Stomach (tissue), 19 donors: ENCODE measurements at places on chromosomes 6 and 20. TPM values are rescaled to one million over a fixed set of nuclear protein-coding genes. Genes with fewer than 3 reads are reported as not detected.

Gene CLPSL1
- not detected for polyA plus RNA-seq

Gene SGK2
- polyA plus RNA-seq, result 19.2 TPM

DNA sequence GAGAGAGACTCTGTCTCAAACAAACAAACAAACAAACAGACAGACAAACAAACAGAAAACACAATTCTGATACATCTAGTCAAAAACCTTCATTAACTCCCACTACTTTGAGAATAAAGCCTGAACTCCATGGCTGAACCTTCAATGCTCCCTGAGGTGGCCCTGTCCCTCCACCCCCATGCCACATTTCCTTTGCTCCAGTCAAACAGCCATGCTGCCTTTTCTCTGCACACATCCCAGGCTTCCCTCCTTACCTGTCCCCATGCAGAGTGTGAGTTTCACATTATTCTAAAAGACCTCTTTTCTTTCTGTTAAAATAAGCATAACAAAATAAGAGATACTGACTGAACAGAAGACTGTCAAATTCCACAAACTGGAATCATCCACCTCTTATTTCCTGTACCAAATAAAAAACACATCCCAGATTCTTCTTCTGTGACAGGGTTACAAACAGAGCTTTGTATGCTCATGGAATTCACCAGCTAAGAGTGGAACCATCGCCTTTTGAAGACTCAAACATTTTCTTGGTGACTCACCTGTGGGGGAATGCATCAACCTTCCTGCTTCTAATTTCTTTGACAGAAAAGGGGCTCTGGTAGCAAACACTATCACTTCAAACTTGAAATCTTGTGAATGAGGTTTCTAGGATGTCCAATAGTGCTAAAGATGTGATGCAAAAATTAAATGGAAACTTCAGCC, 71.0 kb upstream of the SLC22A16 start:
- no peak overlapping the region for H3K4me3 ChIP-seq
- DNase-seq, result no peak
- H3K27ac ChIP-seq, result no peak overlapping the region
- no peaks in the 10 kb centered on the region for H3K27me3 ChIP-seq
- no peaks in the 10 kb centered on the region for H3K36me3 ChIP-seq
- peaks cover 20% of the 10 kb centered on the region for H3K4me1 ChIP-seq

- no peak for DNase-seq
- no peak overlapping the region for H3K4me3 ChIP-seq
- no peak overlapping the region for H3K27ac ChIP-seq
- H3K27me3 ChIP-seq, result no peaks in the 10 kb centered on the region
These were observed 11.6 kb downstream of the PDSS2 start for GRCh38 chr6:107447663-107448216.

- H3K27me3 ChIP-seq, result no peaks in the 10 kb centered on the region
- no peaks in the 10 kb centered on the region for H3K36me3 ChIP-seq
- H3K4me1 ChIP-seq, result peaks cover 23% of the 10 kb centered on the region
These were observed 49.4 kb downstream of the ERMARD start for GRCh38 chr6:169800668-169801395.

DNA sequence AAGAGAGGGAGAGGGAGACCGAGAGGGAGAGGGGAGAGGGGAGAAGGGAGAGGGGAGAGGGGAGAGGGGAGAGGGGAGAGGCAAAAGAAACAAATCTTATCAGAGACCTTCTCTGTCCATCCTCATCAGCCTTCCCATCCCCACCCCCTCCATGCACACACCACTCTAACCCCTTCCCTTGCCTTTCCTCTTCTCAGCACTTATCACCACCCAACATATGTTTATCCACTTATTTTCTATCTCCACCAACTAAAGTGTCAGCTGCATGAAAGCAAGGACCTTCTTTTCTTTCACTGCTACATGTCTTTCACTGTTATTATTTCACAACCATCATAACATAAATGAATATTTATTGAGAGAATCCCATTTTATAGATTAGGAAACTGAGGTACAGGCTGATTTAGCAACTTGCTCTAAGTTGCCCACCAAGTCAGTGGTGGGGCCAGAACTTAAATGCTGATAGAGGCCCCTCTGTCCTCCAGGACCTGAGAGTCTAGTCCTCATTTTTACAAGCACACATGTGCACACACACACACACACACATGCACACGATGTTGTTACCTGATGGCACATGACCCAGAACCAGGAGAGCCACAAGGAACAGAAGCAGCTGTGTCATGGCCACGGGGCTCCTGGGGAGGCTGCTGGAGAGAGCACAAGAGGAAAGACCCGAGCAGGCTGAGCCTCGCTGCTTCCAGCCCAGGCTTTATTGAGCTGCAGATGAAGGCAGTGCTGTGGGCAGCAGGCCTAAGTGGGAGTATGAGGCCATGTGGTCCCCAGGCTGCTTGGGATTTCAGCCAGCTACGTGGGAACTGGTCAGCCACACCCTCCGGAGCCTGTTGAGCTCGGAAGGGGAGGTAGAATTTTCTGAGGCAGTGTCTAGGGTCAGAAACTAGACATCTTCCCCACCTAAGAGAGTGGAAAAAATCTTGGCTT, 2.3 kb downstream of the DEFB124 start:
- H3K36me3 ChIP-seq, result no peaks in the 10 kb centered on the region
- no peak overlapping the region for H3K4me3 ChIP-seq
- H3K27me3 ChIP-seq, result peaks cover 40% of the 10 kb centered on the region
- DNase-seq, result no peak
- no peak overlapping the region for H3K27ac ChIP-seq
- peaks cover 14% of the 10 kb centered on the region for H3K4me1 ChIP-seq

DNA sequence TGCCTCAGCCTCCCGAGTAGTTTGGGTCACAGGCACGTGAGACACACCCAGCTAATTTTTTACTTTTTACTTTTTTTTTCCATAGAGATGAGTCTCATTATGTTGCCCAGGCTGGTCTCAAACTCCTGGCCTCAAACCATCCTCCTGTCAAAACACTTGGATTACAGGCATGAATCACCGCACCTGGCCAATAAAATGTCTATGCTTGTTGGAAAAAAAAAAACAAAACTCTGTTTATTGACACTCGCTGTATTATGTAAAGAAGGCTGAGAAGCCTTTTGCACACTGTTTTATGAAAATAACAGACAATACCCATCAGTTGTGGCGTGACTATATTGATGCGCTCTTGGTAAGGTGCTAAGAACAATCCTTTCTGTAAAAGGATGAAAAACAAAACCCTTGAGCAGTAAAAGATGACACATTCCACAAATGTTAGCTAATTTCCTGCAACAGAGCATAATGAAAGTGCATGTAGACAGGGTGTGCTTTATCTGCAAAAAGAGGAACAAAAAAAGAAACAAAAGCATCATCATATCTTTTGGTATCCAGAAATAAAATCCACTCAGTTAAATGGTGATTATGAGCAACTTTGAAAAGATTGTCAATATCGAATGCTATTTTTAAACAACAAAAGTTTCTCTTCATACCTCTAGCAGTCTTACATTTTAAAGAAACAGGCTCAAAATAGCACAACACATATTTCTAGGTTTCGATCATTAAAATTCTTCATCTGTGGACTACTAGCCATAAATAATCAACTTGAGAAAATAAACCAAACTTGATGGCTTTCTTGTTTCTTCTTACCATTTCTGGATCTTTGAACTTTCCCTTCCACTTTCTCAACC, 108.3 kb upstream of the PHACTR1 start:
- H3K4me3 ChIP-seq, result no peak overlapping the region
- no peaks in the 10 kb centered on the region for H3K27me3 ChIP-seq
- H3K27ac ChIP-seq, result no peak overlapping the region
- no peaks in the 10 kb centered on the region for H3K36me3 ChIP-seq

Gene SPATS1
- polyA plus RNA-seq, result not detected

DNA sequence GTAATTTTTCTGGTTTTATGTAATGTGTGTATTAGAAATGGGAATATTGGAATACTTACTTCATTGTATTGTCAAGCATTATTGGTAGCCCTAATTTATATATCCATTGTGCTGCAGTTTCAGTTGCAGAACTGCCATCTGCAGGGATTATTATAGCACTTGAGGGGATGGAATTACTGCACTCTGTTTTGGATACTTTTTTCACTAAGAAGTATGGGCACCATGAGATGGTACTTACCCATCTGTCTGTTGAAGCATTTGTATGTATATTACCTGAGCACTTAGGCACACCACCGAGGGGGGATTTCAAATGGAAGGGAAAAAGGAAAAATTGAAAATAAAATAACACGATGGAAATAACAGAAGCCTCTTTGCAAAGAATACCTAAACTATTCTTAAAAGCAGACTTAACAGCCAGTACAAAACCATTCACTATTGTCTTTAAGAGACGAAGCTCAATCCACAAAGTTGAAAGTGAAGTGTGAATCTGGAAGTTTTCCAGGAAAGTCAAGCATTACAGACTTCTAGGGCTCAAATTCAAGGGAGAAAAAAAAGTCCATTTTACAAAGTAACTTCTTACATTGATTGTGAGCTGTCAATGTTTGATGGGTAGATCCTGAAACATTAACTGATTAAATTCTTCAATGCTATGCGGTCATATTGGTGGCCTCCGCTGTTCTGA, 318.7 kb downstream of the SOX4 start:
- H3K4me1 ChIP-seq, result peaks cover 5% of the 10 kb centered on the region
- no peak overlapping the region for H3K27ac ChIP-seq
- no peak overlapping the region for H3K4me3 ChIP-seq
- no peaks in the 10 kb centered on the region for H3K36me3 ChIP-seq
- DNase-seq, result no peak

Gene COL21A1
- polyA plus RNA-seq, result 1.4 TPM

Gene GFOD1
- 5.3 TPM for polyA plus RNA-seq

Gene PDSS2
- polyA plus RNA-seq, result 9.8 TPM

GRCh38 chr20:47027042-47027441, 132.4 kb downstream of the EYA2 start:
- no peak overlapping the region for H3K4me3 ChIP-seq
- DNase-seq, result no peak
- H3K27ac ChIP-seq, result no peak overlapping the region
- no peaks in the 10 kb centered on the region for H3K4me1 ChIP-seq
- no peaks in the 10 kb centered on the region for H3K27me3 ChIP-seq
- peaks cover 6% of the 10 kb centered on the region for H3K36me3 ChIP-seq
